Effector CD4-positive, alpha-beta T cell (primary cell): ENCODE measurements at places on chromosomes 12 and 14.

DNA sequence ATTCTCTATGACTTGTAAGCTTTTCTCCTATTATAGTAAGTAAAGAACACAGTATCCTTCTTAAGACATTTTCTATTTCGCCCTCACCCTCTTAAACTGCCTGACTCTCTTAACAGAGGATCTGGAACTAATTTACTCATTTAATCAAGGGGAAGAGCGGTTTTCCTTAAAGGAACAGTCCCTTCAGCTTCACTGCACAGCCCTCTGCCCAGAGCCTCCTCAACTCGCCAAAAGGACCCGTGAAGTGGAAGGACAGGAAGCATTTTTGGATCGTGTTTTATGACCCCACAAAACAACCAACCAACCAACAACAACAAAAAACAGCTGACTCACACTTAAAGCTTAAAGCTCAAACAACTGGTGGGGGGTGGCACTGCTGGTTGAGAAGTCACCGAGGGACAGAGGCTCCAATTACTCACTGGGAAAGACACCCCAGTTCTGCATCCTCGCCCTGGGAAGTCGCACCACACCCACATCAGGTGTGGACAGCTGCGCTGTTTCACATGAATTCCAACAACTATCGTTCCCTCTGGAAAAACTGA, 35.7 kb downstream of the NID2 start:
- no peak for DNase-seq

- no peak for DNase-seq
Observed at GRCh38 chr12:2408262-2408661, 355.5 kb downstream of the CACNA1C start.

GRCh38 chr12:98060411-98060810, 455.0 kb upstream of the TMPO start:
- DNase-seq: no peak

- no peak for DNase-seq
Observed at GRCh38 chr12:64431791-64432190, 20.1 kb upstream of the TBK1 start.

DNA sequence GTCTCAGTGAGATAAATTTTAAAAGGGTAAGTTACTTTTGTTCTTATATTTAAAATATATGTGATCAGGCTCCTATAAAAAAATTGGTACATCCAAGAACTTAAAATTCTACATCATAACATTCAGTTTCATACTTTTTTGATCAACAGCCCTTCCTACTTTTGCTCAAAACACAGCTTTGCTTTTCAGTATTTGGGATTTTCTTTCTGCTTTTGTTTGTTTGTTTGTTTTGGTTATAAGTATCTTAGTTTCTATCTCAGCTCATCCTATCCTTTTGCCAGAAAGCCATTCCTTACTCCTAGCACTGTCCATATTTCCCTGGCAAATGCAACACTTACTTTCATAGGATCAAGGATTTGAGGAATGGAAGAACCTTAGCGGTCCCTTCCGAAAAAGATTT, 4.7 kb upstream of the PCED1B start:
- DNase-seq: no peak

GRCh38 chr12:5745251-5745888, 199.7 kb downstream of the ANO2 start:
- no peak for DNase-seq

- DNase-seq: no peak
Observed at GRCh38 chr12:103499571-103499970, 3.8 kb upstream of the C12orf42 start.
